ENCODE measurements at places on chromosomes 6 and 20.

DNA sequence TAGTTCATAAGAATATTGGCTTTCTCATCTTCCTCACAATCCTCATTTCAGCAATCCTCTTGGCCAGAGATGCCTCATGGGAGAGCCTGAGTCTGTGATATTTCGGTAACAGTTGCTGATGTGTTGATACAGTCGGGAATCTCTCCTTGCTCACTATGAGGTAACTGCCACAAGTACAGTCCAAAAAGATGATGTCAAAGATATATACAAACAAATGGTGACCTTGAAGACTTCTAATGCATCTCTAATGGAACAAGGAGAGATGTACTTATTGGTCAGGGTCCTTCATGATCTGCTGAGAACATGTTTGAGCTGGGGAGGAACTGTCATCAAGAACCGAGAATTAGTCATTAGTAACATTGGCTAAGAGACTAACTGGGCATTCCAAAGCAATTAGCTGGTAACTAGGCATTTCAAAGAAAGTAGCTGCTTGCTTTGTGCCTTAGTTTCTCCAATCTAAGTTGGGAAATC lies 56.1 kb downstream of the FILIP1 start:
- peak; percentile 45 for DNase-seq

DNA sequence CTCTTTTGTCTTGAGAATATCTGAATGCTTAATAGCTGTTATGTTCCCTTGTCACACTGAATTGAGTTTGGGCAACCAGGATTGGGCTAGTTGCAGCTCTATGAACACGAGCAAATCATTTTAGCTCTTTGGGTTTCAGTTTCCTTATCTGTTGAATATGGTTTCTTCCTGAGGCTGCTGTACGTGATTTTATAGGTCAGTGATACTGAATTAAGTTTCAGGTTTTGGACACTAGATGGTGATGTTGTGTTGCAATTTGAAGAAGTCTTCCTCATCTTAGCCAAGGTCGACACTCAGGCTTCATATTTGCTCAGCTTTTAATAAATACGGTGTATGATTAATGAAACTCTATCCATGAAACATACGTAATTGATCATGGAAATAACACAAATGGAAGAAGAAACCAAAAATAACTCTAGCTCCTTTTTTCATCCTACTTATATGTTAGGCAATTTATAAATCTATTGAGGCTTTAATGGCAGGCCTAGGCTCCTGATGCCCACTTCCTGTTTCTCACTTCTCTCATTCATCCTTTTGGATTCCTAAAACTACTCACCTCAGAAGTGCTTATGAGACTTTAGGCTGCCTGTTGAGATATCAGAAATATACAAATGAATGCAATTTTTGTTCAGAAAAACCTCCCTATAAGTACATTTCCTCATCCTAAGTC lies 354.1 kb upstream of the MAP3K7 start:
- DNase-seq, result peak; percentile 71

GRCh38 chr6:119676230-119676629 lies 326.7 kb upstream of the MAN1A1 start:
- DNase-seq, result no peak

- no peak for DNase-seq
Measured at GRCh38 chr6:134046054-134046453, 6.4 kb downstream of the SLC2A12 start.

- DNase-seq, result peak; percentile 79
Measured at GRCh38 chr6:19731282-19731681, 105.9 kb upstream of the ID4 start.

GRCh38 chr6:42454428-42454791 lies 2.7 kb upstream of the TRERF1 start:
- peak; percentile 76 for DNase-seq

- no peak for DNase-seq
Measured at GRCh38 chr6:83854001-83854501, 891 bp downstream of the RIPPLY2 start.

GRCh38 chr6:96876886-96877545 lies 20.7 kb downstream of the NDUFAF4 start:
- no peak for DNase-seq

- no peak for DNase-seq
Measured at GRCh38 chr6:89385156-89385667, 26.9 kb downstream of the RRAGD start.

GRCh38 chr20:3980260-3981131 lies 34.9 kb downstream of the RNF24 start:
- DNase-seq, result peak; percentile 82

GRCh38 chr20:43736588-43737158 lies 9.9 kb upstream of the GTSF1L start:
- no peak for DNase-seq

GRCh38 chr6:168493976-168494375 lies 53.0 kb downstream of the SMOC2 start:
- DNase-seq, result no peak

DNA sequence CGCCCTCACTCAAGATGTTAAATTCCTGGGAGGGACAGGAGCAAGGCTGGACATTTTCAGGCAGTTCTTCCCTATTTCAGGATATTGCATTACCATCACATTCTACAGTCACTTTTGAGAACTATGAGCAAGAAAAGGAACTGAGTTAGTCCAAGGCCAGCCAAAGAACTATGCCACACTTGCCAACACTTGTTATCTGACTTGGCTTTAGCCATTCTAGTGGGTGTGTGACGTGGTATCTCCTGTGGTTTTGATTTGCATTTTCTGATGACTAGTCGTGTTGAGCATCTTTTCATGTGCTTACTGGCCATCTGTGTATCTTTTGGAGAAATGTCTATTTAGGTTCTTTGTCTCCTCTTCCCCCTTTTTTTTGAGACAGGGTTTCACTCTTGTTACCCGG lies 12.0 kb downstream of the XRN2 start:
- peak; percentile 51 for DNase-seq

GRCh38 chr20:21503345-21503744 lies 10.5 kb downstream of the NKX2-2 start:
- no peak for DNase-seq

GRCh38 chr6:34610819-34611477 lies 54.8 kb upstream of the SPDEF start:
- peak; percentile 86 for DNase-seq

Measured in fibroblast of villous mesenchyme (primary cell).